ENCODE measurements at places on chromosomes 5 and 9. TPM values are rescaled to one million over a fixed set of nuclear protein-coding genes. Genes with fewer than 3 reads are reported as not detected.

MARCOL gene
- total RNA-seq, result not detected

PCDHB5 gene
- total RNA-seq, result 4.8 TPM

OMD gene
- 200 TPM for total RNA-seq

- DNase-seq, result no peak
These were observed 42.9 kb downstream of the CDH6 start for GRCh38 chr5:31236339-31236738.

GRCh38 chr5:56047448-56047847 lies 52.7 kb upstream of the IL6ST start:
- no peak for DNase-seq

DNA sequence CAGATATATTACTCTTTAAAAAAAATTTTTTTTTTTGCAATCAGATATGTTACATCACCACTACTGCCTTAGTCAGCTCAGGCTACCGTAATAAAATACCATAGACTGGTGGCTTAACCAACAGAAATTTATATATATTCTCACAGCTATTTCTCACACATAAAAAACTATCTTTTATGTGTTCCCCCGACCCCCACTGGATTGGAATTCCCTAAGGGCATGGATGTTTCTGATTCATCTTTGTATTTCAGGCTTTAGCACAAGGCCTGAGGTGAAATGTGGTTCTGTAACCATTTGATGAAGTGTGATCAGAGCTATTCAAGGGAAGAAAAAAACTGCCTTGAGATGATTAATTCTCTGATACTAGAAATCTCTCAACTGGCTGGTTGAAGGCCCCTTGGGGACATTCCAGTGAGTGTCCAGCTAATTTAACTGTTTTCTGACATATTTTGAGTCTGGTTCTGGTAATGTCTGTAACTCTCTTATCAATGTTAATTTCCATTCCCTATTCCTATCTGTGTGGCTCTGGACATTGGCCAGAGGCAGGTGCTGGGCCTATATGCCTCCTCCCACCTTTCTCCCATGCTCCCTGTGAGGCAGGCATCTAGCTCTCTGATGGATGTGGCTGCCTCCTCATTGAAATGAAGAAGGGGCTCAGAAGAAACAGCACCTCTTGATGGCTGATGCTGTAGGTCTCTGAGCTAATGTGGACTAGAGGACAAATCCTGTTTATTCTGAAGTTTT lies 2.5 kb downstream of the CD14 start:
- no peak for DNase-seq

DNA sequence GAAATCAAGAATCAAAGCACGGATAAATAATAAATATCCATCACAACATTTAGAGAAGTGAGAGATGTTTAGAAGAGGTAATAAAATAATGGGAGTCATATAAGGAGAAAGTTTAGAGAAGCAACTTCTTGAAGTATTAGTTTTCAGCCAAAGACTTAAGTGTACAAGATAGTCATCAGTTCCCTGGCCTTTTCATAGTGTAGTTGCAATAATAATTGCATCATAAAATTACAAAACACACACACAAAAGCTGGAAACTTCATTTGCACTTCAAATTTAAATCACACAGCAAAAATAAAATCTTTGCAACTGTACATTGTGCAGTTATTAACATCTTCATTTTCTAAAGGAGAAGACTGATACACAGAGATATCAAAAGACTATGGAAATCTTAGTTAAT lies 319.1 kb upstream of the RGMB start:
- DNase-seq, result no peak

- DNase-seq, result peak; percentile 37
These were observed 6.3 kb downstream of the RAPGEF1 start for GRCh38 chr9:131733541-131734061.

GRCh38 chr9:107989099-107989498 lies 499.5 kb upstream of the KLF4 start:
- DNase-seq, result no peak

DNA sequence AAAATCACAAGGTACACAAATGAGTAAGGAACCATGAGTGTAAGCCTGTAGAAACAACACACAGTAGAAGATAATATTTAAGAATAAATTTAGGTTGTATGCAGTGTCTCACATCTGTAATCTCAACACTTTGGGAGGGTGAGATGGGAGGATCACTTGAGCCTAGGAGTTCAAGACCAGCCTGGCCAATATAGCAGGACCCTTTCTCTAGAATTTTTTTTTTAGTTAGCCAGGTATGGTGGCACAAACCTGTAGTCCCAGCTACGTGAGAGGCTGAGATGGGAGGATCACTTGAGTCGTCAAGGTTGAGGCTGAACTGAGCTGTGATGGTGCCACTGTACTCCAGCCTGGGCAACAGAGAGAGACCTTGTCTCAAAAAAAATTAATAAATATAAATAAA lies 401.2 kb upstream of the RORB start:
- DNase-seq, result no peak

- no peak for DNase-seq
These were observed 38.1 kb upstream of the CD180 start for GRCh38 chr5:67234671-67235176.

GRCh38 chr5:140576776-140577201 lies 12.2 kb downstream of the SLC35A4 start:
- no peak for DNase-seq

- no peak for DNase-seq
These were observed 65.4 kb downstream of the PRRC1 start for GRCh38 chr5:127582773-127583370.

DNA sequence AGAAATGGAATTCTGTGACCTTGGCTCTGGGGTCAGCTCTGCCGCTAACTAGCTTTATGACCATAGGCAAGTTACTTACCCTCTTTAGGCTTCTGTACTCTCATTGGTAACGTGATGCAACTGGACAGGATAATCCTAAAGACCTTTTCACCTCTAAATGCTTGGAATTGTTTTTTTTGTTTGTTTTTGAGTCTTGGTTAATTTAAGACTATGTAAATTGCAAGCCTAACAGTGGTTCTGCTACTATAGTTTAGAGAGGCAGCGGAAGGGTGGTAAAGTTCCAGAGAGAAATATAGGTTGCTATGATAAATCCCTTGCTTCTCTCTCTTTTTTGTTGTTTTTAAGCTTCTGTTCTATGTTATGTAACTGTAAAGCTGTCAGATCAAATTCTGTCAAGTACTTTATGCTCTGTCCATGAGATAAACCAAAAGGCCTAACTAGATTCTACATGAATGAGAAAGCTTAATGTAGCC lies 17.6 kb downstream of the FAM169A start:
- DNase-seq, result no peak

DNA sequence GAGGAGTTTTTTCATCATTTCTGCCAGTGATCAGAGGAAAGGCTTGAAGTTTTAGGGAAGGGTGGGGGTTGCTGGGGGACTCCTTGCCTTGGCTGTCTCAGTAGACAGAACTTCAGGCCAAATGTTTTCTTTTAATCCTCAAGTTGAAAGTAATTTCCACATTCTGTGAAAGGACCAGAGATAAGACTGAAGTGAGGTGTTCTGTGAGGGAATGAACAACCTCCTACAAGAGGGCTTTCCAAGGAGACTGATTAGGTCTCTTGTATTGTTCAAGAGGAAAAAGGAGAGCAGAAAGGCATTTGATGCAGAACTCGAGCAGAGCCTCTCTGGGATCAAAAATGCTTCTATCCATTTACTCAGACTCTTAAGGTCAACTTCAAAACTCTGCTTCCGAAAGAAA lies 282.1 kb upstream of the ATP10B start:
- DNase-seq, result no peak

- DNase-seq, result no peak
These were observed 17.6 kb downstream of the WWC1 start for GRCh38 chr5:168308976-168309598.

- DNase-seq, result no peak
These were observed 5.2 kb downstream of the SH3RF2 start for GRCh38 chr5:145941448-145942130.
